ENCODE measurements at places on chromosomes 11 and 22.

DNA sequence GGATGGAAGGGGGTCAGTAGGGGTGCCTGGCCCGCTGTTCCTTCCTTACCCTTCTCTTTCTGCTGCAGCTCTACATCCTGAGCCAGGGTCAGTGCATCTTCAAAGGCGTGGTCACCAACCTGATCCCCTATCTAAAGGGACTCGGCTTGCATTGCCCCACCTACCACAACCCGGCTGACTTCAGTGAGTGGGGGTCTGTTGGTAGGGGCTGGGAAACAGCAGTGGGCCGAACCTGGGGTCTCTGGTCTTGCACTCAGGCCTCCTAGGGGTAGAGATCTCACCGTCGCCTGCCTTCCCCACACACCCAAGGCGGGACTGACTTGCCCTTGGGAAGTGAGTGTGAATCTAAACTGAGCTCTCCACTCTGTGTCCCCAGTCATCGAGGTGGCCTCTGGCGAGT is 7.6 kb downstream of the ABCG4 start:
- DNase-seq = no peak

DNA sequence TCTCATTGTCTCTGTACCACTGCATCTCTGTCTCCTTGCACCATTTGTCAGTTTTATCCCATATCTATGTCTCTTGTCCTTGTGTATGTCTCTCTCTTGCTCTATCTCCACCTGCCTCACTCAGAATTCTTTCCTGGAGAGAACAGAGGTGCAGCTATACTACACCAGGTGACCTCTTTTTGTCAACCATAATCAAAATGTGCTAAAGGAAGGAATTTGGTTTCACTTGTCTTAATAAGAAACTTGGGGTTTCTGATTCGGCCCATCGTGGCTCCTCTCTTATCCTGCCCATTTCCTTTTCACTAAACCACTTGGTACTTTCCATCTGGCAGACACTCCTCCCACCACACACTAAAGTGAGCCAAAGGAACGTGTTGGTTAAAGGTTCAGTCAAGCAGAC is 2.0 kb upstream of the C11orf42 start:
- no peak for DNase-seq

GRCh38 chr11:66072518-66072917 is 2.4 kb downstream of the PACS1 start:
- DNase-seq = no peak

DNA sequence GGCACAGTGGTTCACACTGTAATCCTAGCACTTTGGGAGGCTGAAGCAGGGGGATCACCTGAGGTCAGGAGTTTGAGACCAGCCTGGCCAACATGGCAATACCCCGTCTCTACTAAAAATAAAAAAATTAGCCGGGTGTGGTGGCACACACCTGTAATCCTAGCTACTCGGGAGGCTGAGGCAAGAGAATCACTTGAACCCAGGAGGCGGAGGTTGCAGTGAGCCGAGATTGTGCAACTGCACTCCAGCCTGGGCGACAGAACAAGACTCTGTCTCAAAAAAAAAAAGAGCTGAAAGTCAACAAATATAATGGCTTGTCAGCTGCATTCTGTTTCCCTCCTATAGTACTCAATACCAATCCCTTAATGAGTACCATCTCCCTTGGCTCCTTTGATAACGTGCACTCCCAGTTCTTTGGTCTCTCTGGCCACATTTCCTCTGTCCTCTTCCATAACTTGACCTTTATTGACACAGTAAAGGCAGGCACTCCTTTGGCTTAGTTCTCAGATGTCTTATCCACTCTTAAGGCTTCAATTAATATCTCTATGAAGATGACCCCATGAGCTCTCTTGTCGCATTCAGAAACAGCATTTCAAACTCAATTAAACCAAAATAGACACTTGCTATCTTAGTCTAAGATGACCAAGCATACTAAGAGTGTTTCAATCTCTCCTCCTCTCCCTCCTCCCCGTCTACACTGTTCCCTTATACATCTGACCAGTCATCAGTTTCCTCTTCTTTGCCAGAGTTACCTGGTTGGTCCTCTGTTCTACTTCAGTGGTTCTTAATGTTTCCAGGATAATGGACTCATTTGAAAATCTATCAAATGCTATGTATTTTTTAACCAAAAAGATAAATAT is 4.8 kb downstream of the MAPK1 start:
- DNase-seq = no peak

- DNase-seq = no peak
Measured at GRCh38 chr11:57321388-57322255, 3.1 kb downstream of the TNKS1BP1 start.

- no peak for DNase-seq
Measured at GRCh38 chr11:45523760-45524159, 141.7 kb downstream of the CHST1 start.

- DNase-seq = no peak
Measured at GRCh38 chr11:34575671-34576070, 45.2 kb upstream of the EHF start.

All from GM13976 (cell line).